ENCODE measurements at places on chromosomes 2 and 18.

GRCh38 chr2:241386519-241386918 lies 30.4 kb downstream of the FARP2 start:
- no peak for DNase-seq

DNA sequence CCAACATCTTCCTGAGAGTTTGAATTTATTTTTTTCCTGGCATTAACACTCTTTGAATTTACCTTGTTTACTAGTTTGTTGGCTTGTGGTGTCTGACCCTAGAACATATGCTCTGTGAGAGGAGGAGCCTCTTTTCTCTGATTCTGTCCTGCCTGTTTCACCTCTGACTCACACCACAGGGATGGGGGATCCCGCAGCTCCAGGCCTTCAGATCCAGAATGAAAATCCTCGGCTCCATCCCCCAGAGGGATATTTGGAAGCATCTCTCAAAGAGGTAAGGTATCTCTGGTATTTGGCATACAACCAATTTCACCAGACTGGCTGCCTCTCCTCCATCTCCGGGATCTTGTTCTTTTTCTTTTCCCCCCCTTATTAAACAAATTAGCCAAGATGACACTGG lies 104.7 kb downstream of the GPR39 start:
- DNase-seq = no peak

DNA sequence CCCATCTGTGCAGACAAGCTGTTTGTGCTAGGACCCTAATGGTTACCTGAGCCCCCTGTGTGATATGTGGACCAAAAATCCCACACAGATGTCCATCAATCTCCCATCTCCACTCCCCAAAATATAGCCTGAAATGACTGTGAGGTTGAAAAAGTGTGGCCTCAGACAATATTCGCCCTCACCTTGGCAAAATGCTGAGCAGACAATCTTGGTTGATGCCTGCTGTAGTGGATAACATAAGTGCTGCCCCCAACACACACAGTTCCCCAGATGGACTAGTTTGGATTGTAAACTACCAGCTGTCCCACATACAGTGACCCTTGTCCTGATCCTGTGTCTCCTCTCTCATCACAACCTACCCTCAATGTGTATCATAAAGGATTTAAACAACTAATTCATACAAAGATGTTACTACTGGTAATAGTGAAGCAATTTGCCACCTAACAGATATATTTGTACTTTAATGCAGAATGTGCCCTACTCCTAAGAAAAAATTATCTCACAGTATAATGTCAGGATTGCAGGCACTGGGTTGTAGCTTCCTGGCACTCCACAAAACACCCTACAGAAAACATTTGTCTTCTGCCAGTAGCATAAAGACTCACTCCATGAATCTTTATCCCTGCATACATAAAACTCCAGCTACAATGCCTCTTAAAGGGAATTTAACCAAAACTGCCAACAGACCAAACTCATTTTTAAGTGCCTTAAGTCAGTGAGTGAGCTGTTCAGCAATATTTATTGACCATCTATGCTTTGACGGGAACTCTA lies 161.6 kb downstream of the FBXO15 start:
- DNase-seq = no peak

- no peak for DNase-seq
These were observed 91.3 kb upstream of the GPR45 start for GRCh38 chr2:105150231-105150630.

DNA sequence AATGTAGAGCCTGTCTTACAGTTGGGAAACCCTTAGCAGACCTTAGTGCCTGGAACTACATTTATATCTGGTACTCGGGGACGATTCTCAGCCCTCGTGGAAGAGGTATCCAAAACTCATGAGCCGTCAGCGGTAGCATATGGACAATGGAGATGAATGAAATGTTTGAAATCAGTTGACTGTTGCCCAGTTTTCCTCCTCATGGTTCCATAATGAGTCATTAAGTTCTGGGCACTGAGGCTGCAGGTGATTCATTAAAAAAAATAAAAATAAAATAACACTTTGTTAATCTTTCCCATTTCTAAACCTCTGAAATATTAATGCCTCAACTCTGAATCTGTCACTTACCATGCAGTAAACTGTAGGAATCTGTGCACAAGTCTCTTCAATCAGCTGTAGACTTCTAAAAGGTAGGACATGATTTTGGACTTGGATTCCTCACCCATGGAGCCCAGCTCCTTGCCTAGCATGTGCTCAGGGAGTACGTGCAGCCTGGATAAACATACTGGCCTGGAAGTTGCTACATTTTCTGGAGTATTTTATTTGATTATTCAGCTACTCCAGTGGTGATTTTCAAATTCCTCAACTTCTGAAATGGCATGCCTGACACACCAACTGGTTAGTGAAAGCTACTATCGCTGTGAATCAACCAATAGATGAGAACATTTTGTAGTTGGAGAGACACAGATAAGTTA lies 979.2 kb downstream of the CNTNAP5 start:
- DNase-seq = no peak

- no peak for DNase-seq
These were observed 79.8 kb upstream of the LRPPRC start for GRCh38 chr2:44075541-44075940.

GRCh38 chr2:48200620-48201293 lies 294.5 kb upstream of the FBXO11 start:
- no peak for DNase-seq

DNA sequence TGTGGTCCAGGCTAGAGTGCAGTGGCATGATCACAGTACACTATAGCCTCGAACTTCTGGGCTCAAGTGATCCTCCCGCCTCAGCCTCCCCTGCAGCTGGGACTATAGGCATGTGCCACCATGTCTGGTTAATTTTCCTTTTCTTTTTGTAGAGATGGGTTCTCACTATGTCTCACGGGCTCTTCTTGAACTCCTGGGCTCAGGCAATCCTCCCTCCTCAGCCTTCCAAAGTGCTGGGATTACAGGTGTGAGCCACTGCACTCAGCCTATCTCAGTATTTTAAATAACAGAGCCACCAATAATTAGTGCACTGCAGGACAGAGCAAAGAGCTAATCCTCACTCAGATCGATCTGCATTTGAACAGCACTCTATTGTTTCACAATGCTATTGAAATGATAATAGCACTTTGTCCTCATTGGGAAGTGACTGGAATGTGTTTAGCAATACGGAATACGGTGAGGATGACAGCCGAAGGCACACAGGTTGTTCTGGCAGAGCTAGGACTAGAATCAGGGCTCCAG lies 335.9 kb downstream of the DLGAP1 start:
- DNase-seq = no peak

DNA sequence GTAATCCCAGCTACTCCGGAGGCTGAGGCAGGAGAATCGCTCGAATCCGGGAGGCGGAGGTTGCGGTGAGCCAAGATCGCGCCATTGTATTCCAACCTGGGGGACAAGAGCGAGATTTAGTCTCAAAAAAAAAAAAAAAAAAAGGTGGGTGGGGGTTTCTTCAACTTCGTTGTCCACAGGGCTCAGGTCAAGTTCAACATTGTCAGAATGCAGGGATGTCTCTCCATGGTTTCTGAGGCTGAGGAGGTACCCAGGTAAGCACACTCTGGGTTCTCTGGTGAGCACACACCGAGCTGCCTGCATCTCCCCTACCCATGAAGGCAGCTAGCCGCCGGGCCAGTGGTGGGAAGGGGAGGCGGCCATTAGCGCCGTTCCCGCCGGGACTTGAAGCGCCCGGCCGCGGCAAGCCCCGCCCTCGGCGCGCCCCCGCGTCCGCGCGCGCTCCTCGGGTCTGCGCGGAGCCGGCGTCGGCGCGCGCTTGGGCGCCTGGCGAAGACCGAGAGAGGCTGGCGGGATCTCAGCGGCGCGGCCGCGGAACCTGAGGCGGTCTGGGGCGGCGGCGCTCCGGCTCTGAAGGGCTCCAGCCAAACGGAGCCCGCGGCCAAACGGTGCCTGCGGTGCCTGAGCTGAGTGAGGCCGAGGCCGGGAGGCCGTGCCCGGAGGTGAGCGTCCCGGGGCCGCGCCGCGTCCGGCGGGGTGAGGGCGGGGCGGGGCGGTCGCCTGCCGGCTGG lies at the start of gene UBXN2A:
Gene UBXN2A, plus strand, starts transcription at position 477 of the 731 bp plus-strand sequence. CDS start 17,852 bp downstream, outside the sequence.
- DNase-seq = peak; percentile 73

GRCh38 chr18:6015364-6015763 lies 120.0 kb upstream of the TMEM200C start:
- no peak for DNase-seq

- DNase-seq = no peak
These were observed 28.5 kb upstream of the NAPG start for GRCh38 chr18:10497206-10497749.

GRCh38 chr2:118861731-118862130 lies 14.3 kb upstream of the EN1 start:
- no peak for DNase-seq

GRCh38 chr2:30974092-30974491 lies 164.1 kb downstream of the GALNT14 start:
- DNase-seq = no peak

DNA sequence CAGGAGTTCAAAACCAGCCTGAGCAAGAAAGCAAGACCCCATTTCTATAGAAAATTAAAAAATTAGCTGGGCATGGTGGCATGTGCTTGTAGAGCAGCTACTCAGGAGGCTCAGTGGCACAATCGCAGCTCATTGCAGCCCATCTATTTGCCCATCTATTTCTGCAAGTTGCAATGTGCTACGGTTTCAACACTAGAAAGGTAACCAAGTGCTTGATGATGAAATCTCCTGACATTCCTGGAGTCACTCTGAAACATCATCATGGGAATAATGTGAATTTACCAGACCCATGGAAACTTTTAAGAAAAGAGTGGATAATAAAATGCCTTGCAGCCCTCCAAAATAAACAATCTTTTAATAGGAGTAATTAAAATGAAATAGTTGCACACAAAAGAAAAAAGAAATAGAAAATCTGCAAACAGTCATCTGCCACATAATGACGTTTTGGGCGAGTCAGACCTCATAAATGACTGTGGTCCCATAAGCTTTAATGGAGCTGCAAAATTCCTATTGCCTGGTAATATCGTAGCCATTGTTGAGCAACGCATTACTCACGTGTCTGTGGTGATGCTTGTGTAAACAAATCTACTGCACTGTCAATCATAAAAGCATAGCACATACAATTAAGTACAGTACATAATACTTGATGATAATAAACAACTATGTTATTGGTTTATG lies 46.6 kb upstream of the AMMECR1L start:
- peak; percentile 62 for DNase-seq

DNA sequence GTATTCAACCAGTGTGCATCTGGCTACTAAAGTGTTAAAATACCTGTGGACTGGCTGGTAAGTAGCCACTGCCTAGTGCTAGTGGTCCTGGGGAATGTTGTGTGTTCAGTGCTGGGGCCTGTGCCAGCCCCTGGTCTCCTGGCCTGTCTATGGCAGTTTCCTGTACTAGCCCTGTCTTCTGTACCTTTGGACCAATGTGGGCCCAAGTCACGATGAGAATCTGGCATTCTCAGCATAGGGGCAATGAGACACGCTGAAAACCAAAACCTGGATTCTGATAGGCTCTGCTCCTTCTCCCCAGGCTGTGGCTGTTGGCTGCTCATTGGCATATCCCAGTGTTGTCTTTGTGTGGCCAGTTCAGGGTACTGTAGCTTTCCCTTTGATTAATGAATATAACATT lies 170.4 kb downstream of the PTPRM start:
- DNase-seq = no peak

- DNase-seq = no peak
These were observed 173.0 kb downstream of the BABAM2 start for GRCh38 chr2:28063492-28063962.

- DNase-seq = peak; percentile 5
These were observed 162.2 kb downstream of the PKP4 start for GRCh38 chr2:158618891-158619490.

DNA sequence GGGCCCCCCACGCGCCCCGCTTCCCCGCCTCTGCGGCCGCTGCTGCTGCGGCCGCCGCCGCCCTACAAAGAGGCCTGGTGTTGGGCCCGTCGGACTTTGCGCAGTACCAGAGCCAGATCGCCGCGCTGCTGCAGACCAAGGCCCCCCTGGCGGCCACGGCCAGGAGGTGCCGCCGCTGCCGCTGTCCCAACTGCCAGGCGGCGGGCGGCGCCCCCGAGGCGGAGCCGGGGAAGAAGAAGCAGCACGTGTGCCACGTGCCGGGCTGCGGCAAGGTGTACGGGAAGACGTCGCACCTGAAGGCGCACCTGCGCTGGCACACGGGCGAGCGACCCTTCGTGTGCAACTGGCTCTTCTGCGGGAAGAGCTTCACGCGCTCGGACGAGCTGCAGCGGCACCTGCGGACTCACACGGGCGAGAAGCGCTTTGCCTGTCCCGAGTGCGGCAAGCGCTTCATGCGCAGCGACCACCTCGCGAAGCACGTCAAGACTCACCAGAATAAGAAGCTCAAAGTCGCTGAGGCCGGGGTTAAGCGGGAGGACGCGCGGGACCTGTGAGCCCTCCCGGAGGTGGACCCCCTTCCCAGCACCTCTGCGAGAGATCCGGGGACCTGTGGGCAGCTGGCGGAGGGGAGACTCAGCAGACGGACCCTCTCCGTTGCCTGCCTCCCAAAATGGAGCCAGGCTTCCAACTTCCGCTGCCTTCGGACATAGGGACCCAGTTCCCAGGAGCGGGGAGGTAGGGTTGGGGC lies 1.9 kb downstream of the SP5 start:
- peak; percentile 26 for DNase-seq

DNA sequence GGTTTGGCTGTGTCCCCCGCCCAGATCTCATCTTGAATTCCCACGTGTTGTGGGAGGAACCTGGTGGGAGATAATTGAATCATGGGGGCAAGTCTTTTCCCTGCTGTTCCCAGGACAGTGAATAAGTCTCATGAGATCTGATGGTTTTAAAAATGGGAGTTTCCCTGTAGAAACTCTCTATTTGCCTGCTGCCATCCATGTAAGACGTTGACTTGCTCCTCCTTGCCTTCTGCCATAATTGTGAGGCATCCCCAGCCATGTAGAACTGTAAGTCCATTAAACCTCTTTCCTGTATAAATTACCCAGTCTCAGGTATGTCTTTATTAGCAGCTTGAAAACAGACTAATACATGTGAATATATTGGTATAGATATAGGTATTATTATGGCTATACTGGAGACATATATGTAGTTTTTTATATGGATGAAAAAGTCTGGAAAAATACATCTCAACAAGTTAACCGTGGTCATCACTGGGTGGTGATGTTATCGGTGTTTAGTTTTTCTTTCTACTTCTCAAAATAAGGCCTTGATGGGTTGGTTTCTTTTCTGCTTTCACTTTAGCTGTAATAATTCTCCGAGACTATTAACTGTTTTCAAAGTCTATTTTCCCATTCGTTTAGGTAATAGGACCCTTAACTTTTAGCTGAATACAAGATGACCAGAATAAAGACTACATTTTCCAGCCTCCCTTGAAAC lies 39.1 kb upstream of the NCOA1 start:
- DNase-seq = no peak

GRCh38 chr2:27095427-27095744 lies 8.8 kb downstream of the KHK start:
- DNase-seq = no peak

- no peak for DNase-seq
These were observed 1262.5 kb upstream of the CDH2 start for GRCh38 chr18:29439398-29439797.

GRCh38 chr2:163607630-163608029 lies 128.2 kb downstream of the FIGN start:
- DNase-seq = no peak
